HTR-8/SVneo (cell line): ENCODE measurements at places on chromosomes 4 and X.

- no peak for DNase-seq
Measured at GRCh38 chr4:140906993-140907962, 151.1 kb upstream of the TBC1D9 start.

- DNase-seq, result no peak
Measured at GRCh38 chrX:153927672-153927921, 1.5 kb upstream of the ARHGAP4 start.

GRCh38 chr4:123976285-123976684, 579.7 kb downstream of the SPRY1 start:
- DNase-seq, result no peak

DNA sequence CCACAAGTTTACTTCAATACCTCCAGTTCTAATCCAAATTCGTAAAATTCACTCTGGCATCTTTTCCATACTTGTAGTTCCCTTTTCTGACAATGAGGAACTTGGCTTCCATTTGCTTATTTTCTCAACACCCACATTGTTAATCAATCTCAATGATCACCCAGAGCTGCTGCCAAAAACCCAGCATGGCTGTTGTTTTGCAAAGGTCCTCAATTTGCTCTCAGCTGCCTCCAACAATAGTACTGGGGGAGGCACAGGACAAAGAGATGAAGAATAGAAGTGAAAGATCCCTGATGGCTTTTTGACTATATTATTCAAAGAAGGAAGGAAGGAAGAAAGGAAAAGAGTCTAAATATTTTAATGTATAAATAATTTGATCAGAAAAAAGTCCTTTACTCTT, 847.8 kb downstream of the RAPGEF2 start:
- no peak for DNase-seq

DNA sequence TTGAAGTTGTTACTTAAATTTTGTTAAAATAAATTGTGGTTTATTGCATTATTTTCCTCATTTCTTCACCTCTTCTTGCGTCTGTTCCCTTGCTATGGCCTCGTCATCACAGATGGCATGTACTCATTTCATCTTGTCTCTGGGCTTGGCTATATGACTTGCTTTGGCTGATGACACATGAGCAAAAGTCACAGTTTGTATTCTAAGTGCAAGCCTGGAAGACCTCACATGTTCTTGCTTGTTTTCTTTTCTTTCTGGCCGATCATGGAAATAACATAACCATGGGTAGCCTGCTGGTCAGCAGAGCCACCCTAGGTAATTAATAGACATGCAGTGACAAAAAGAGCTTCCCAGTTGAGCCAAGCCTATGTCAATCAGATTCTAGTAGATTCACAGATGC, 527.9 kb downstream of the SPRY1 start:
- DNase-seq, result no peak

GRCh38 chr4:71772592-71772991, 11.3 kb downstream of the GC start:
- DNase-seq, result no peak

- no peak for DNase-seq
Measured at GRCh38 chrX:17788956-17789562, 51.8 kb downstream of the SCML1 start.

DNA sequence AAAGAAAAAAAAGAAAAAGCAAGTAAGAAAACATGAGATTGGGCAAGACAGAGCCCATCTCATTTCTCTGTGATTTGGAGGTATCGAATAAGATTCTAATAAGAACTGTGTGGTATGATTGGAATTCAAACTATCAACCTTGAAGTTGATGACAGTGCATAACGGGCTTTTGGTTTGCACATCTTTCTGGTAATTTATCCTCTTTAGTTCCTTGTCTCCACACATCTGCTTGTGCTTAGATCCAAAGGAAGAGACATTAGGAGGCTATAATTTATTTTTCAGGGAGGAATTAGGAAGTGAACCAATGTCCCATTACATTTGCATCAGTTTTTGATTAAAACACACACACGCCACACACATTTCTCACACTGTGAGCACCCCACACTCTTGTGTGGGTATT, 149.9 kb downstream of the ARSF start:
- no peak for DNase-seq

DNA sequence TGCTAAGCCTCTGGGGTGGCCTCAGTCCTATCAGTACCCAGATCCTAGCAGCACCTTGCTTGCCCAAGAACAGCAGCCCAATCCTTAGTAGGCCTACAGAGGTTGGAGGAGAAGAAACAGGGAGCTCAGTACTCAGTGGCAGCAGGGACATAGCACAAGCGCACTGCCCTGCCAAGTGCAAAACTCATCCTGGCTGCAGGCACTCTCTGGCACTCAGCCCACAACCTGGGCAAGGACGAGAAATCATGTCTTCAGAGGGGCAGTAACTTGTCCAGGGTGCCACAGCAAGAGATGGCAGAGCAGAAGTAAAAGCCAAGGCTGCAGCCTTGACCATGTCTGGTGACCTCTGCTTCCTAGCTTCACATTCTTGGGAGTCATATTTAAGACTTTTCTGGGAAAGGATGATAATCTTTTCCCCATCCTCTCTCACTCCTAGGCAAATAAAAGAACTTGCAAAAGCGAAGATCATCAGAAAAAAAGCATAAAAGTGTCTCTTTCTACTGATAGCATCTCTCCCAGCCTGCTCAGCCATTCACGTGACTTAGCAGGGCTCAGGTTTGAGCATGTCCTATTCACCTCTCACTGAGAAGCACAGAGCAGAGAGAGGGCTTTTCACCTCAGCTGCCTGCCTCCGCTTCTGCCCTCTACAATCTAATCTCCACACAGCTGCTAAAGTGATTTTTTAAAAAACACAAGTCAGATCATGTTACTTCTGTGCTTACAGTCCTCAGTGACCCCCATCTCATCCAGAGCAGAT, 37.2 kb upstream of the MAGEA4 start:
- no peak for DNase-seq

- no peak for DNase-seq
Measured at GRCh38 chr4:16083241-16084191, at the start of gene PROM1. Gene PROM1, minus strand, starts transcription at chr4:16084023. Its CDS starts 8,117 bp downstream, at chr4:16075906.

DNA sequence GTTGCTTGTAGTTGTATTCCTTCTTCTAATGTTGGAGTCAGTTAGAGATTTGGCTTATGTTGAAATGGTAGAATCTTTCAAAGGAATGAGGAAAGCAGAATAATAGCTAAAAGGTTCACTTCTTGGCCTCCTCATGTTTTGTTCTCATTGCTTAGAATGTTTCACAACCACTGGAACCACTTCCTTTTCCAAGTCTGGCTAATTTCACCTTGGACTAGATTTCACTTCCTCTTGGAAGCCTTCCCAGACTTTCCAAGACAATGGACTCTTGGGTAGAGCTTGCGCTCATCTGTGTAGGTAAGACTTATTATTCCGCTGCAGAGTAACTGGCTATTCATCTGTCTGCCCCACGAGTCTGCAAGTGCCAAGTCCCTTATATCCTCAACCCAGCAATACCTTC, 8.3 kb downstream of the SPATA18 start:
- DNase-seq, result no peak
